ENCODE measurements at places on chromosomes 13 and 19.

DNA sequence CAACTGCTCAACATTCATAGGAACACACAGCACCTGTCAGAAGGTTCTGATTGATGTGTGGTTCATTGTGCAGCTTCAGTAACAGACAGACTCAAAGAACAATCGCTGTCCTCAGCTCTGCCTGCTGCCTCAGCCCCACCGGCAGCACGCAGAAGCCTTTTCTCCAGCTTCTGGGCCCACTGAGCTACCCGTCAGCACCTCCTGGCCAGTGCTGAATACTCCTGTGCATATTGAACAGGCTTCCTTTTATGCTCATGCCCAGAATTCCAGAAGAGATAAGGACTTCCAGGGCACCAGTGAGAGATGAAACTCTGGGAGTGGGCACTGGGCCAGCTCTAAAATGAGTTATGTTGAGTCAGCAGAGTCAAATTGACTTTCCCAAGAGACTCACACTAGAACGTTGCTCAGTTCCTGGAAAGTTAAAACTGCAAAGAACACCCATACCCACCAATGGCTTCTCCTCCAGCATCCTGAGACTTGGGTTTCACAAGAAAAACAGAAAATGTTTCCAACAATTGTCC is 119.3 kb downstream of the COL4A1 start:
- DNase-seq: no peak

DNA sequence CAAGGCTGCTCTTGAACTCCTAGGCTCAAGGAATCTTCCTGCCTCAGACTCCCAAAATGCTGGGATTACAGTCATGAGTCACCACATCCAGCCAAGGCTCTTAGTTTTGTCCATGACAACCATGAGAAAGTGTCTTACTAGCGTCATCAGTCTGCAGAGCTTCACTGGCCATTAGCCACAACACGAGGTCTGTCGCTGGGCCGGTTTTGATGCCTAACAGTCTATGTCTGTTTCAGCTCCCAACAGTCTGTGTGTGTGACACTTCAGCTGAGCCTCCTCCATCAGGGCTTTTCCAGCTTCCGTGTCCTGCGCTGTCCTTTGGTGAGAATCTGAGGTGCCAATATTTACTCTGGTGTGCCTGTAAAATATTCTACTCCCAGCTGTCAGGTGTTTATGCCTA is 47.6 kb downstream of the CEP89 start:
- no peak for DNase-seq

GRCh38 chr13:59780058-59780457 is 383.7 kb downstream of the DIAPH3 start:
- DNase-seq: no peak

DNA sequence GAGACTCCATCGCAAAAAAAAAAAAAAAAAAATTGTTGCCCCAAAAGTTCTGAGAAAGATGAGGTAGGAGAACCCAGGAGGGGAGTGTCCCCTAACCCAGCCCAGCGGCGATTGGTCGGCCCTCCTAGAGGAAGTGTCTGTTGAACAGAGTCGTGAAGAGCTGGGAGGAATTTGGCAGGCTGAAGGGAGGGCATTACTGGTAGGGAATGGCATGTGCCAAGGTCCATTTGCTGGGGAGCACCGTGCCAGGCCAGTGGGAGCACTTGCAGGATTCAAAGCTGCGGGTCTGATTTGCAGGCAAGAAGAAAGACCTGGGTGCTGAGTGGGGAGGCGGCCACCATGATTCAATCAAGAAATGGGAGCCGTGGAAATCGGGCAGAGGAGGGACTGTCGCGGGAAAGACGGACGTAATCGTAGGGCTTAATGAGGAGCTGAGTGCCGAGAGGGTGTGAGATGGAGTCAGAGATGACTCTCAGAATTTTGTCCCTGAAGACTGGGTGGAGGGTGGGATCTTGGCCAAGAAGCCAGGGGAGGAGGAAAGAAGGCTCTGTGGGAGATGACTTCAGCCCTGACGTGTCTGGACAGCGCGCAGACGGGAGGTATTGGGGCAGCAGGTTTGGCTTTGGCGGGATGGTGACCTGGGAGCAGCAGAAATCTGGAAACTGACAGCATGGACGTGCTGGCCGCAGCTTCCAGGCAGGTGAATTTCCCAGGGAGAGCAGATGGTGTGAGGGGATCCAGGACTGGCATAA is 15.4 kb downstream of the CERS4 start:
- peak; percentile 10 for DNase-seq

DNA sequence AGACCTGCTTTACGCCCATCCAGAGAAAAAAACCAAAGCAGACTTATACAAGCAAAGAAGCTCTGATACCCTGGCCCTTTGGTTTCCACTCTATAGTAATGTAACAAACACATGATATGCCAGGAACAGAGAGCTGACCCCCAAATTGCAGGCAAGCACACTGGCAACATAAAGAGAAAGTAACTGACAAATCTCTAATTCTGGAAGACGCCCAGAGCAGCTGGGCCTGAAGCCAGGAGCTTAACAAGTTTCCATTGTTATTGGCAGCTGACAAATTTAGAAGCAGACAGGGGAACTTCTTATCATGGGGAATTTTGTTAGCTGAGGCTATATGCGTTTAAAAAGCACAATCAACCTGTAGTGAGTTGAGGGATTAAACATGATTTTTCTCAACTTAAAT is 158.0 kb downstream of the DLEU7 start:
- peak; percentile 9 for DNase-seq

DNA sequence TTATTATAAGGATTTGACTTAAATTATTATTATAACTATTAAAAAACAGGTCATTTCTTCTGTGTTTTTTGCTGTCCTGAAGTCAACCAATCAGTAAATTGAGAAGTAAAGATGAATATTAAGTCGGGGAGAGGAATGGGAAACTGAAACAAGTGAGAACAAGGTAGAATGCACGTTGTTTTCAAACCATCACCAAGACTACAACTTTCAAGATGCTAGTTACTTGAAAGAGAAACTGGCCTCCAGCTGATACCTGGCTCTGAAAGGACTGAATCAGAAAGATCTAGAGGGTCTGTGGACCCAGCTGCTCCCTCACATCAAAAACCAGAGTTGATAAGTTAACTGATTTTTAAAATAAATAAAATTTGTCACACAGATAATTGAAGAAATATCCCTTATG is 1301.5 kb upstream of the ATXN8OS start:
- DNase-seq: no peak

GRCh38 chr13:19089315-19089714 is 92.3 kb downstream of the TUBA3C start:
- no peak for DNase-seq

DNA sequence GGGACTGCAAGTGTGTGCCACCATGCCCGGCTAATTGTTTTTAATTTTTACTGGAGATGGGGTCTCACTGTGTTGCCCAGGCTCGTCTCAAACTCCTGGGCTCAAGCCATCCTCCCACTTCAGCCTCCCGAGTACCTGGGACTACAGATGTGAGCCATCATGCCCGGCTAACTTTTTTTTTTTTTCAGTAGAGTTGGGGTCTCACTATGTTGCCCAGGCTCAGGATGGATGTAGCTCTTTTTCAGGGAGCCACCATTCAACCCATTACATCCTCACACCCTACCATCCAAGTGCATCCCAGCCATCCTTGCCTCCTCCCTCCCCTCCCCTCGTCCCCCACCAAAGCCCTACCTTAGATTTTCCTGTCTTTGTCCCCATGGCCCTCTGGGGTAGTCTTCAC is 14.9 kb downstream of the CELF5 start:
- DNase-seq: no peak

DNA sequence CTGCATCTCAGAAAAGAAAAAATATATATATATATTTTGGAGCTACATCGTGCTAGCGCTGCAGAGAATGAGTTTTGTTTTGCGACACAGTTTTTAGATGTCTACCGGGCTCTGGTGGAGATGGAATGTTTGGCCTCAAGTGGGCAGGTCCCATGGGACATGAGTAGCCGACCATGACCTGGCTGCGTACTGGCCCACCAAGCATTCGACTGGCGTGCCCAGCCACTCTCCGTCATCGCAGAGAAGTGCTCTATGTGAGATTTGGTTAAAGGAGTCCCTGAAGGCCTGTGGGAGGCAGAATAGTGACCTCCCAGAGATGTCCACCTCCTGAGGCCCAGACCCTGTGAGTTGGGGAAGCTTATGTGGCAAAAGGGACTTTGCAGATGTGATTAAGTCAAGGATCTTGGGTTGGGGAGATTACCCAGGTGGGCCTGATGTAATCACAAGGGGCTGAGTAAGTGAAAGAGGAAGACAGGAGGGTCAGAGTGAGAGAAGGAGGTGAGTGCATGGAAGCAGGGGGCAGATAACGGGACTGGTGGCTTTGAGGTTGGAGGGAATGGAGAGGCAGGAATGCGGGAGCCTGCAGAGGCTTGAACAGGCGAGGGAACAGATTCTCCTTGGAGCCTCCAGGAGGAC is 821 bp upstream of the LILRB4 start:
- no peak for DNase-seq

GRCh38 chr19:12720851-12721655 is 2.7 kb downstream of the TNPO2 start:
- DNase-seq: no peak

DNA sequence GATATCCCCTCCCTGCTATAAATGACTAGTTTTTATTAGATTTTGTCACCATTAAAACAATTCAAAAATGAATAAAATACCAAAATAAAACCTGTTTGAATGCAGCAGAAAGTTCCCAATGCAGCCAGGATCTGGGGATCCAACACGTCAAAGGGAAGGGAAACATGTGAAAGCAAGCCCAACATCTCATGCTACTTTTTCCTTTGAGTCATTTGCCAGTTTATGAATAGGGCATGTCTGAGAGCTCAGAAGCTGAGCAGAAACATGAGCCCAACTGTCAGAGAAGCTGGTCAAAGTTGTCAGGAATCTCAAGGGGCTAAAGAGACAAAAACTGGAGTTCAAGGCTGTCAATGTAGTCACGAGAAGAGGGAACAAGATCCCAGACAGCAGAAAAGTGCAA is 526.4 kb downstream of the KLF5 start:
- no peak for DNase-seq

DNA sequence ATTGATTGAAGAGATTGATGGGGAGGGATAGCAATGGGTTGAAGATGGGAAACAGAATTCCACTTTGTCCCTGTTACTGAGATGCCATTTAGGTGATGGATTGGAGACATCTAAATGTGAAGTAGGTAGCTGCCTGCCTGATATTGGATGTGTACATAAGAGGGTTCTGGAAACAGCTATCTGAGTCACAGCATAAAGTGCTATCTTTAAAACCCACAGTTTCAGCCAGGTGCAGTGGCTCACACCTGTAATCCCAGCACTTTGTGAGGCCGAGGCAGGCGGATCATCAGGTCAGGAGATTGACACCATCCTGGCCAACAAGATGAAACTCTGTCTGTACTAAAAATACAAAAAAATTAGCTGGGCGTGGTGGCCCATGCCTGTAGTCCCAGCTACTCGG is 72.6 kb downstream of the DNAJC3 start:
- DNase-seq: no peak

GRCh38 chr13:76816394-76816793 is 69.8 kb downstream of the KCTD12 start:
- no peak for DNase-seq

DNA sequence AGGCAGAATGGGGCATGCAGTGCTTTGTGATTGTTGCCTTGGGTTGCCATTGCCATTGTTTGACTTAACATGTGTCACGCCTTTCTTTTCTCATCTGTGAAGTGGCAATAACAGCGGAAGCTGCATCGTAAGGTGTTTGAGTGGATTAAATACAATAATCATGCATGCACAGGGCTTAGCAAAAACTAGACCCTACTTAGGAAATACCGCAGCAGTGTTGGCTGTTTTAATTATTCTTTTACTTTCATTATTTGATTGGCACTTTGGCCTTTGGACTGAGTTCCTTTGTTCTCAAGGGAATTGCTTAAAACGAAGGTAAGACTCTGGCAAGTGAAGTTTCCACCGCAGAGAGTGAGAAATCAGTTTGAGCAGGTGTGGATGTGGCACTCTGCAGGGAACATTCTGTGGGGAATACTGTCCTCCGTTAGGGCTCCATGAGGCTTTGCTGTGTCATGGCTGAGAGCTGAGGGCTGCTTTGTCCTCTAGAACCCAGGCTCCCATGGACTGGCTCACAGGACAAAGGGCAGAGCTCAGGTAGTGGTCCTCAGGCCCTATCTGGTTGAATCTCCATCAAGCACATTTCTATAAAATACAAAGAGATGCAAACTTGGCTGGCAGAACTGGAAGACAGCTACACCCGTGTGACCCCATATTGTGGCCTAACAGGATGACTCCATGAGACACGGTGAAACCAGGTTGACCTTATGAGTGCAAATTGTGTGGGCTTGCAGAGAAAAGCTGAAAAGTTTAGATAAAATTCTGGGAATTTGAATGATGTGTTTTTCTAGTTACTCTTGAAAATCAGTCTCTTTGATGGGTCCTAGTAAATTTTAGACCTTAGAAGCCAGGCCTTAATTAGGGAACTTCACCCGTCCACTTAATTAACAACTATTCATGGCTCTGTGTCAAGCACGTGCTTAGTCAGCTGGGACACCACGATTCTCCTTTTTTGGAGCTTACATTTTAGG is 407.2 kb downstream of the KCNRG start:
- DNase-seq: no peak

DNA sequence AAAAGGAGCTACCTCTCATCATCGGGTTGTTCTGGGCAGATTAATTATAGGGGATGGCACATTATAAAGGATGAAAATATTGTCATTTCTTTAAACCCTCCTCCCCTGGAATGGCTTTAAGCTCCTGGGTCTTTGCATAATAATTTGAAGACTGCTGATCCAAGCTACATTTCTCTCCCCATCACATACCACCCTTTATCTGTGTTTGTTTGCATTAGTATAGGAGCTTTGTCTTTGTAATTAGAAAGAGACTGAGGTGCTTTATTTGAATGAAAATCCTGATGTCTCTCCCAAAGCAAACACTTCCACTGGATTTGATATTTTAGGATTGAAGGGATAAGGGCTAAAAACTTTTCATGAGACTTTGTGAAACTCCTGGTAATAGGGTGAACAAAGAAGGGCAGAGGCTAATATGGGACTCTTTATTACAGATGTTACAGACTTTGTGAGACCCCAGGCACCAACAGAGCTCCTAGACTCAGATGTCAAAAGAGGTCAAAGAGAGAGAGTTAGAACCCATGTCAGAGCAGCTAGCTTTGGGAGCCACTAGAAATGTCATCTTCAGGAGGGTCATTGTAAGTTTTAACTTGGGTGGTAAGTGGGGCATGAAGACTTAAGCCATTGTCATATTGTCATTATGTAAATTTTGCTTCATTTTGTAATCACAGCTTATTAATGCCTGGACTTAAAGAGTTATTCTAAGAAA is 75.3 kb upstream of the RXFP2 start:
- DNase-seq: no peak

- DNase-seq: no peak
Measured at GRCh38 chr19:708154-709143, at the start of gene PALM. PALM (plus strand) TSS chr19:708935; CDS start chr19:709147, 212 bp downstream.

DNA sequence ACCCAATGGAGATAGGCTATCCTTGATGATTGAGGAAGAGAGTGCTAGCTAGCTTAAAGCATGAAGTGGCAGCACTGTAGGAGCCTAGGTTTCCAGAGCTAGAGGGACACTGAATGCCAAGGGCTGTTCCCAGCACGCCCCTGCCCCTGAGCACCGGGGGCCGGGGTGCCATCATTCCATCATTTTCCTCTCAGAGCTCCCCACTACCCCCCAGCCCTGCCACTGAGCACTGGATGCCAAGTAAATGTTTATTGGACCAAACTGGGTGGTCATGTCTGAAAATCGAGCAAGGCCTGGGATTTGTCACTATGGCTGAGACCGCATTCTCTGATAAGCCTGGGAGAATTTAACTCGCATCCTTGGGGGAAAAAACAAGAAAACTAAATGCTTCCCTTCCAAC is 142.8 kb downstream of the STK24 start:
- DNase-seq: no peak
